ENCODE measurements at places on chromosomes 4 and X.

- no peak for DNase-seq
Observed at GRCh38 chrX:150063674-150064073, 125.4 kb upstream of the EOLA2 start.

DNA sequence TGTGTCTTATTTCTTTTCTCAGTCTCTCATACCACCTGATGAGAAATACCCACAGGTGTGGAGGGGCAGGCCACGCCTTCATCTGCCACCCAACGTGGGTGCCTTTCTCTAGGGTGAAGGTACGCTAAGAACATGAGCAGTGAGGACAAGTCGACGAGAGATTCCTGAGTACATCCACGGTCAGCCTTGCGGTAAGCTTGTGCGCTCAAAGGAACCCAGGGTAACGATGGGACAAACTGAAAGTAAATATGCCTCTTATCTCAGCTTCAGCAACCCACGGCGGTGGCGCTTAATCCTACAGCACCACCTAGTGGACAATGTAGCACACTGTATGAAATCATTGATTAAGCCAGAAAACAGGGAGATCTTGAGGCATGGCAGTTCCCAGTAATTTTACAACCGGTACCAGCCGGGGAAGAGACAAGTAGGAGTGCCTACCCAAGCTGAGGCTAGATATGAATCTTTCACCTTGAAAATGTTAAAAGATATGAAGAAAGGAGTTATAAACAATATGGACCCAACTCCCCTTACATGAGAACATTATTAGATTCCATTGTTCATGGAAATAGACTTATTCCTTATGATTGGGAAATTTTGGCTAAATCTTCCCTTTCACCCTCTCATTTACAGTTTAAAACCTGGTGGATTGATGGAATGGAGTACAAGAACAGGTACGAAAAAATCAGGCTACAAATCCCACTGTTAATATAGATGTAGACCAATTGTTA lies 63.0 kb downstream of the ZNF732 start:
- peak; percentile 14 for DNase-seq

- no peak for DNase-seq
Observed at GRCh38 chr4:104592183-104592582, 97.5 kb upstream of the CXXC4 start.

- no peak for DNase-seq
Observed at GRCh38 chr4:43496602-43497001, 604.1 kb downstream of the GRXCR1 start.

- no peak for DNase-seq
Observed at GRCh38 chr4:38365748-38366310, 298.2 kb upstream of the KLF3 start.
